ENCODE measurements at places on chromosomes 7 and 10. TPM values are rescaled to one million over a fixed set of nuclear protein-coding genes. Genes with fewer than 3 reads are reported as not detected.

NDUFA5 gene
- 32.7 TPM for total RNA-seq

PLAU gene
- total RNA-seq = 124 TPM

SPDYE8 gene
- not detected for total RNA-seq

FGFR2 gene
- total RNA-seq = 0.19 TPM

DCLRE1C gene
- 6.5 TPM for total RNA-seq

RPEL1 gene
- total RNA-seq = 0.07 TPM

ACTR3C gene
- total RNA-seq = not detected

PAPOLB gene
- not detected for total RNA-seq

CDHR1 gene
- total RNA-seq = 0.07 TPM

GRM8 gene
- total RNA-seq = not detected

CDNF gene
- total RNA-seq = 1.3 TPM

CDH23 gene
- 2.7 TPM for total RNA-seq

CHRM2 gene
- total RNA-seq = not detected

H2BK1 gene
- total RNA-seq = not detected

MRC1 gene
- total RNA-seq = 0.02 TPM

AGMO gene
- total RNA-seq = 0.77 TPM

BAIAP2L1 gene
- 38.0 TPM for total RNA-seq

TUBAL3 gene
- 0.31 TPM for total RNA-seq

CFAP46 gene
- 1.2 TPM for total RNA-seq

SMARCD3 gene
- 8.1 TPM for total RNA-seq

CDC14C gene
- total RNA-seq = 0.03 TPM

ZNF117 gene
- 0.09 TPM for total RNA-seq
